ENCODE measurements at places on chromosomes 7 and 10.

DNA sequence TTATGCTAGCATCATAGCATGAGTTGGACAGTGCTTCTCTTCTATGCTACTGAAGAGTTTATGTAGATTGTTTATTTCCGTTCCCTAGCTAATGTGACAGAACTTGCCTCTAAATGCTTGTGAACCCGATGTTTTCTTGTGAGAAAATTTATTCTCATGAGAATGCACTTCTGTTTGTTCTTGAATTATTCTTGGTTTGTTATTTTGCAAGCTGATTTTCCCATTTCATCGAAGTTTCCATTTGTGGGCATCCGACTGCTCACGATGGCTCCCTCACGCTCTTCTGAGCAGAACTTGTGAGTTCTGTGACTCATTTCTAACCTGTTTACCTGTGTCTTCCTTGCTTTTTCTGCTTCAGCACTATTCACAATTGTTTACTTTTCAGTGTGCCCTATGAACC is 59.9 kb downstream of the WDFY4 start:
- DNase-seq, result no peak

DNA sequence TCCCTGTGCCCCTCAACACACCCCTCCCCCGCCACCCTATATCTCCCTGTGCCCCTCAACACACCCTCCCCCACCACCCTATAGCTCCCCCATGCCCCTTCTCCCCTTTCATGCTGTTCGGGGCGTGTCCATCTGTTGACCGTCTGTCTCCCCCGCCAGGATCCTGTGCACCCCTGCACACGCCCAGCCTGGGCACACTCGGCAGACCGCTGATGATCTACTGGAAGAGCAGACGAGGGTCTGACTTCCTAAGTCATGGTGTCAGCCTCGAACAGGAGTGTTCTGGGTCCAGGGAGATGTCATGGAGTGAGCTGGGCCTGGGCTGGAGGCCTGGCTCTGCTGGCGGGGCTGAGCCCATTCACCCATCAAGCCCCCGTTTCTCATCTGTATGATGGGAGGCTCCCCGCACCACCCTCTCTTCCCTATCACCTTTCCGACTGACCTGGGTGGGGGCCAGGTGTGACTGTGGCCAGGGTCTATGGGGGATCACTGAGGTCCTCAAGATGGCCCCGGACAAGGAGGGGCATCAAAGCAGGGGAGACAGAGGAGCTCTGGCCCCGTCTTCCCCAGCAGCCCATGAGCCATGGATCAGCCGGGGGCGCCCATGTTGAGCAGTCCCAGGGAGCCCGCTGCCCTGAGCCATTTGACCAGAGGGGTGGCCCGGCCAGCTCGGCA is 48.3 kb downstream of the PDGFA start:
- DNase-seq, result no peak

- no peak for DNase-seq
Measured at GRCh38 chr7:67346876-67347275, 350.2 kb downstream of the TYW1 start.

GRCh38 chr10:102738692-102739121 is 5.0 kb upstream of the WBP1L start:
- no peak for DNase-seq

DNA sequence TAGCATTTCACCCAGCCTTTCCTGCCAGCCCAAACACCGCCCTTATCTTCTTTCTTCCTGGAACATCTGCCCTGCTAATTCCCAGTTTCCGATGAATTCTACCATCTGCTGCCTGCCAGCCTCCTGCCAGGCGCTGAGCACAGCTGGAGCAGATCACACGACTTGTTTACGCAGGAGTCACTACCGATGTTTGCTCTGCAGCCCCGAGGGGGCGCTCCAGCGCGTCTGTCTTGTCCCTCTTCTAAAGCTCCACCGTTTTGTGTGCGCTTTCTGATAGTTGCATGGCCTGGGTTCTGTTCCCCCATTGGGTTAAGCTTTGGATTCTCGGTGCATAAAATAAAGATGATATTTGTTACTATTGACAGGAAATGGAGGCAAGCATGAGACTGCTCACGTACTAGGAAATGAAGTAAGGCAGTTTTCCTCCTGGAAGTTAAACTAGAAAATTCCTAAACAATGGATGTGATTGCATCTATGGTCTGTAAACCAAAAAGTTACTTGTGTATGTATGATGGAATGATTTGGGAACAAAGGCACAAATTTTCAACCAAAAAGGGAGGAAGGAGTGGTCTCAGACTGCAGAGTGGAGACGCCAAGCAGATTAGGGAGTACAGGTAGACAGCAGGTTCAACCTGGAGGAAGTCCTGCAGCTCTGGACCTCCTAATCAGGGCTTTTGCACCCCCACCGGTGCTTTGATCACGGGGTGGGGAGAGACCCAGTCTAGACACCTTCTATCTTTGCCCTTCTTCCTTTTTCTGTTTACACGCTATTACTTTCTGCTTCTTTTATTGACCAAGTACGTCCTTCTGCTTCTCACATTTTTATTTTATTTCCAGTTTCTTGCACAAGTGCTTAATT is 2.2 kb upstream of the RBM17 start:
- peak; percentile 93 for DNase-seq

DNA sequence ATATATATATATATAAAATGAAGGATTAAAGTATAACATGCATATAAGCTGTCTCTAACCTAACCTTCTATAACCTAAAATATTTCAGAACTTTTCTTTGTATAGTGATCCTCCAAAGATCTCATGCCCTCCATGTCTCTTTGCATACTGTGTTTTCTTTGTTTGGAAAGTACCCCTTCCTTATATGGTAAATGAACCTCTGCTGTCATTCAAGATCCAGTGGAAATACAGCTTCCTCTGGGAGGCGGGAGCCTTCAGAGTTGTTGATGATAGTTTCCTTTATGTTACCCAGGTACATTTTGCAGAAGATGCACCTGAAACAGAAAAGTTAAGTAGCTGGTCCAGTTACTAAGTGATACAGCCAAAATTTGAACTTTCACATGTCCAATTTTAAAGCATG is 233.3 kb upstream of the FOXP2 start:
- no peak for DNase-seq

DNA sequence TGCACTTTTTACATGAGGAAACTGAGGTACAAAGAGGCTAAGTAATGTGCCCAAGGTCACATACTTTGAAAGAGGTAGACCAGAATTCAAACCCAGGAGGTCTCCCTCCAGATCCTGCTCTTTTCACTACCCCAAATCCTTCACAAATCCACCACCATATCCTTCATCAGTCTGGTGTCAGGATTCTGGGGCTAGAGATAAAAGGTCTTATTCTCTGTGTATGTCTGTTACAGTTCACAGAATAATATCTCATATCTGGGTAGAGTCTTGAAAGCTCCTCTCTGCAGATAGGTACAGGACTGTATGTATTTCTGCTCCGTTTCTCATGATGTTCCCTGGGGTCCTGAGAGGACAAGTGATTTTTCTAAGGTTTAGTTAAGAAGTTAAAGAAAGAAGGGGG is 4.9 kb downstream of the PIK3CG start:
- no peak for DNase-seq

- DNase-seq, result no peak
Measured at GRCh38 chr10:75904499-75905283, 473.3 kb downstream of the LRMDA start.

- DNase-seq, result peak; percentile 61
Measured at GRCh38 chr7:70681469-70682350, 450.2 kb upstream of the GALNT17 start.

GRCh38 chr7:94052398-94053180 is 48.4 kb upstream of the BET1 start:
- no peak for DNase-seq

DNA sequence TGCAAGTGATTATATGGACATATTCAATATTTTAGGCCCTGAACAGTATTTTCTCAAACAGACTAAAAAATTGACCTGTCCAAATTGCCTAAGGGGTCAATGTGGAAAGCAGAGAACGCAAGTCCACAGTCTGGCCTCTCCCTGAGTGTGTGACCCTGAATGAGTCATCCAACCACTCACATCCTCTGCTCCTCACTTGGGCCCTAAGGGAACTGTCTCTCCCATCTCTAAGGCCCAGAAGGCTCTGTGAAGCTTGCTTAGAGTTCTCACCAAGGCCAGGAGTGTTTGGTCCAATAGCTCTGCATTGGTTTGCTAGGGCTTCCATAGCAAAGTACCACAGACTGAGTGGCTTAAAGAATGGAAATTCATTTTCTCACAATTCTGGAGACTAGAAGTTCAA is 155.1 kb downstream of the LSM5 start:
- DNase-seq, result no peak

DNA sequence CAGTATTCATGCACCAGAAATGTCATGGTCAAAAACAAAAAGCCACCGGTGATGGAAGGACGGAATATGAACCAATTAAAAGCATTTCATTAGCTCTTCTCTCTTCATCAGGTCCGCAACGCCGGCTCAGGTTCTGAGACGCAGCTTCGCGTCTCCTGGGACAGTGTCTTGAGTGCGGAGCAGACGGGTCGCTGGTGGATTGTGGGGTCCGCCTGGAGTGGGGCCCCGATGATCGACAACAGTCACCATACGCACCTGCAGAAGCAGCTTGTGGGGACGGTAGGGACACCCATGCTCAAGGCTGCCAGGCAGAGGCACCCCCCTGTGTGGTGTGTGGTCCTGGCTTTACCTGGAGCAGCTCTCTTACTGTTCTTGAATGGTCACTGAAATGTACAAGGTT is 13.4 kb downstream of the NOM1 start:
- DNase-seq, result no peak

- no peak for DNase-seq
Measured at GRCh38 chr7:71768450-71768849, 636.5 kb downstream of the GALNT17 start.

DNA sequence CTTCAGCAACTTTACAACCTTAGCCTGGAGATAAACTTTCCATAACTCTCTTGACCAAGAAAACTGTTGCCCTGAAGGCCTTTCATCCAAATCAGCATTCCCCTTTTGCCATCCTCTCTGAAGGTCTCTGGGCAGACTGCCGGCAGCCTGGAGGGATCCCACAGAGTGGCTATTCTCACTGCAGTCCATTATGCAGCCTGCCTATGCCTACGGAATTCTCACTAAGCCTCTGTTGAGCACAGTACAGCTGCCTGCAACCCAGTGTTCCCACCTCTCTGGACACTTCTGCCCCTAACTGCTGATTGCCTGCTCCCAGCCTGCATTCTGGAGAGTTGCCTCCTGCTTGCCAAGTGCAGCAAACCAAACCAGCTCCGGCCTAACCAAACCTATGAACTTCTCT is 548.9 kb upstream of the STEAP1 start:
- DNase-seq, result no peak

GRCh38 chr10:26408858-26409494 is 29.2 kb upstream of the APBB1IP start:
- no peak for DNase-seq

DNA sequence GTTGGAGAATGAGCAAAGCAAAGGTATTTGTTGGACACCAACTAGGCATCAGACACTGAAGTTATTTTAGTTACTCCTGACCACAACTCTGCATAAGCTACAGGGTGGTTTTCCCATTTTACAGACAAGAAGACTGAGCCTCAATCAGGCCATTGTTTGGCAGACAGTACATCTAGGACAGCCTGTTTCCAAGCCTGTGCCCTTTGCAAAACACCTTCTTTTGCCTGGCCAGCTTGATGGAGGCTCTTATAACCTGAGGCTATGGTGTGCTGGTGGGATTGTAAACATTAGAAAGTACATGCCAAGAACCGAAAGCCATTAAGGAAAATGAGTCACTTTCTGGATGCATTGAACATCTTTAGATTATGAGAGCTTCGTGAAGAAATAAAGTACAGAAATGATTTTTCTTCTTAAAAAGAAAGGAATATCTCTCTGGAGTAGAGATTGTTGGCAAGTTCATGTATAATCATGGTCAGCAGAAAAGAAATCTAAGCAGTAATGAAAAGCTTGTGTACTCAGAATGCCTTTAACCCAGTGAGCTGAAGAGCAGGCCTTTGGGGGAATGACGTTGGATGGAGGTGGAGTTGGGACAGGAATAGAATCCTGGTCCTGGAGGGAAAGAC is 140.6 kb downstream of the KIAA1217 start:
- DNase-seq, result no peak

DNA sequence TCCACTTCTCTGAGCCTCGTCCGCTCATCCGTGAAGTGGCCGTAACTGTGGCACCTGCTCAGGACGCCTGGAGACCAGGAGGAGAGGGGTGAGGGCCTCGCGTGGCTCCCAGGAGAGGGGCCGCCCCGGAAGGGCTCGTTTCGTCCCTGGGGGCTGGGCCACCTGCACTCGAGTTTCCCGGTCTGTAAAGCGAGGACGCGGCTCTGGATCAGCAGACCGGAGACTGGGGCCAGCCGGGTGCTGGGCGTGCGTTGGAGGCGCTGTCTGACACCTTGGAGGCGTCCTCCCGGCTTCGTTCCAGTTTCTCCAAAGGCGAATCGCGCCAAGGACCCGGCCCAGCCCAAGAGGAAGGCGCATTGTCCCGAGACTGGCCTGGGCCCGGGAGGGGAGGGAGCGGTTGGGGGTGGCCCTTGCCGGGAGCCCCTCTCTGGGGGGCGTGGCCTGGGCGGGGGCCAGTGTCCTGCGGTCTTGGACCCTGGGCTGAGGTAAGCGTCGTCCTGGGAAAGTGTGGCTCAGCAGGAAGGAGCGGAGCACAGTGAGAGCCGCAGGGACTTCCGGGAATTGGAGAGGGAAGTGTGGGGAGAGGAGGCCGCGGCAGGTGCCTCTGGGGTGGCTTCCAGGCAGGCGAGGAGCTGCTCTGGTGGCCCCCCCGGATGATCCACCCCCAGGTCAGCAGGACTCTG is 89.6 kb downstream of the FOXL3 start:
- DNase-seq, result no peak

GRCh38 chr10:104744052-104744451 is 103.0 kb downstream of the SORCS3 start:
- DNase-seq, result no peak

GRCh38 chr10:117938104-117938503 is 108.6 kb downstream of the RAB11FIP2 start:
- no peak for DNase-seq

- DNase-seq, result peak; percentile 46
Measured at GRCh38 chr10:14536241-14537213, 205.8 kb upstream of the FRMD4A start.

DNA sequence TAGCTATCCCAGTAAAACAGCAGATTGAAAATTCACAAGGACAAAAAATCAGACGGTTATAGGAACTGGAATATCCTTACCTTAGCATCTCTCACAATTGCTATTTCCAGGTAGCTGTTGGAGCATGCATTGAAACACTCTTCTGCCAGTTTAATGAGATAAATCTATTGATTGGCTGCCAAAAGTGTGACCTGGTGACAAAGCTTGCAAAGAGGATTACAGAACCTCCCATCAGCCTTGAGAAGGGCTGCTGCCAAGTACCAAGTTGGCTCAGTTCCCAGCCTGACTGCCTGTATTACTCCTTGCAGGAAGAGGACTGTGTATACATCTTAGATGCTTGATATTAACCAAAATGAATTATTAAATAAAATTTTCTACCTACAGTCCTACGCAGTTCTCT is 5.1 kb downstream of the PRLHR start:
- no peak for DNase-seq

All from activated CD4-positive, alpha-beta T cell treated with anti-CD3 and anti-CD28 coated beads, Interleukin-2, Interleukin-6, amounts not matched to agents 100 ng/mL and 50 ng/mL, durations not matched to agents 16 hours and 8 hours (primary cell).